ENCODE measurements at places on chromosomes 11 and 22. TPM values are rescaled to one million over a fixed set of nuclear protein-coding genes. Genes with fewer than 3 reads are reported as not detected.

GRCh38 chr11:65448418-65449105, 26.0 kb downstream of the NEAT1 start:
- no peak for DNase-seq

- no peak for DNase-seq
Observed at GRCh38 chr22:37007651-37008050, 11.6 kb downstream of the TST start.

GRCh38 chr11:120827198-120827597, 196.7 kb upstream of the TBCEL start:
- DNase-seq = no peak

GRCh38 chr22:22657712-22658111, 13.3 kb downstream of the GGTLC2 start:
- DNase-seq = no peak

Gene BARX2
- not detected for total RNA-seq

Gene KCNQ1
- total RNA-seq = 7.5 TPM

Gene RIMBP3B
- not detected for total RNA-seq
